ENCODE measurements at places on chromosomes 11 and 22.

- H3K4me1 ChIP-seq: no peaks in the 10 kb centered on the region
- no peak overlapping the region for H3K27ac ChIP-seq
- H3K27me3 ChIP-seq: peaks cover 4% of the 10 kb centered on the region
- DNase-seq: no peak
- no peaks in the 10 kb centered on the region for H3K36me3 ChIP-seq
- H3K4me3 ChIP-seq: no peak overlapping the region
These were observed 78.8 kb upstream of the TOP3B start for GRCh38 chr22:22061085-22062077.

GRCh38 chr11:10160350-10160749 lies 133.7 kb downstream of the SBF2 start:
- no peaks in the 10 kb centered on the region for H3K4me1 ChIP-seq
- DNase-seq: no peak
- H3K4me3 ChIP-seq: no peak overlapping the region
- no peaks in the 10 kb centered on the region for H3K27me3 ChIP-seq

GRCh38 chr11:24900960-24901549 lies 404.2 kb downstream of the LUZP2 start:
- H3K27me3 ChIP-seq: no peaks in the 10 kb centered on the region
- H3K4me3 ChIP-seq: no peak overlapping the region
- no peak overlapping the region for H3K27ac ChIP-seq
- no peak for DNase-seq
- H3K36me3 ChIP-seq: no peaks in the 10 kb centered on the region
- no peaks in the 10 kb centered on the region for H3K4me1 ChIP-seq

- DNase-seq: no peak
- no peak overlapping the region for H3K4me3 ChIP-seq
- no peak overlapping the region for H3K27ac ChIP-seq
- H3K36me3 ChIP-seq: no peaks in the 10 kb centered on the region
These were observed 56.6 kb downstream of the CCDC81 start for GRCh38 chr11:86431258-86431657.

DNA sequence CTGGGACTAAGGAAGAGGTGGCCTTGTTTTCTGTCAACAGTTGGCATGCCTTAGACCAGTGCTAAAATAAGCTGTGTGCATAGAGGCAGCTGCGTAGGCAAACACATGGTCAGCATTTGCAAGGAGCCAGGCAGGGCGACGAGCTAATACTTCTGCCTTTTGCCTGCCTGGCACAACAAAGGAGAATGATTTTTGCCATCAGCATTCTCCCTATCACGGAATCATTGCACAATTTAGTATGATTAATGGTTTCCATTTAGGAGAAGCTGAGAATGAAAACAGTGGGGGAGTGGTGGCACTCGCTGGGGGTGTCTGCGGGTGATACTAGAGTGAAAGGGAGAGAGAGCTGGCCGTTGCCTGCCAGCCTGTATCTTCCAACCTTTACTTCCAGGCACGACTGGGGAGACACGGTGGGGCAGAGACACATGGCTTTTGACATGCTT lies 336.0 kb downstream of the CADM1 start:
- no peak overlapping the region for H3K27ac ChIP-seq
- no peaks in the 10 kb centered on the region for H3K36me3 ChIP-seq
- no peak overlapping the region for H3K4me3 ChIP-seq
- no peak for DNase-seq
- peaks cover 5% of the 10 kb centered on the region for H3K4me1 ChIP-seq
